Right hindlimb (tissue), 1 donor: ENCODE measurements at places on chromosomes 16 and 17.

GRCh38 chr17:55320594-55321426 is 56.0 kb downstream of the HLF start:
- no peak for DNase-seq

GRCh38 chr16:72179204-72179970 is 7.4 kb upstream of the PMFBP1 start:
- DNase-seq: peak; percentile 37

DNA sequence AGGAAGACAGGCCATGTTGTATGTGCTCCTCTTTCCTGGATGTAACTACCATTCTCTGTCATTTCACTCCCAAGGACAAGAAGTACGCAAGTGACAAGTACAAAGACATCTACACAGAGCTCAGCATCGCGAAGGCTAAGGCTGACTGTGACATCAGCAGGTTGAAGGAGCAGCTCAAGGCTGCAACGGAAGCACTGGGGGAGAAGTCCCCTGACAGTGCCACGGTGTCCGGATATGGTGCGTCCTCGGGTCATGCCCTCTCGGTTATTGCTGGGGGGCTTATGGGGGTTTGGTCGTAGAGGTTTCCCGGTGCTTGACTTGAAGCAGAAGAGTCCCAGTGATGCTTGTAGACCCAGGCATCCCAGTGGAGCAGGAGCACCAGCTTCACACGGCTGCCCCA is 29.0 kb downstream of the PLD6 start:
- no peak for DNase-seq

DNA sequence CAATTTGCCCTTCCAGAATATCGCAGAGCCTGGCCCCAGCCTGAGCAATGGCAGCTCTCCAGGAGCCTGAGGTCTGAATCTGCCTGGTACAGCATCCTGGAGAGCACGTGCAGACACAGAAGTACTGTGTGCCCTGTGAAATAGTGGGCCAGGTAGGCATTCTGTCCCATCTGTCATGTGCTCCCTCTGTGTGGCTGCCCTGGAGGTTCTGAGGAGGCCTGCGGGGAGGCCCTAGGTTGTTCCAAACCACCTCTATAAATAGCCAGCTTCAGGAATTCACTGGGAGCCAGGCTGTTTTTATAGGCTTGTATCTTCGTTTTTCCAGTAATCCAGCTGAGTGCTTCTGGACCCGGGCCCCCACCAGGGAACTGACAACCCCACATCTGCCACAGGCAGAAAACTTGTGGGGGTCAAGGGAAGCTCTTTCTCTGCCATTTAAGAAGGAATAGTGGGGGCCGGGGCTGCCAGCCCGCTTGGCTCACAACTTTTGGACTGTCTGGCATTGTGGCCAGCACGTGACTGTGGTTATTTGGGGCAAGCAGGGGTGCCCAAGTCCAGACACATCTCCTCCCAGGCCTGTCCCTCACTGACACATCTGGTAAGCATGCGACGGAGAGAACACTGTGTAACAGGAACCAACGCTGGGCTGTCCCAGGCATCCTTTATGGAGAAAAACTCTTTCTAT is 356.3 kb upstream of the TNRC6C start:
- peak; percentile 75 for DNase-seq

DNA sequence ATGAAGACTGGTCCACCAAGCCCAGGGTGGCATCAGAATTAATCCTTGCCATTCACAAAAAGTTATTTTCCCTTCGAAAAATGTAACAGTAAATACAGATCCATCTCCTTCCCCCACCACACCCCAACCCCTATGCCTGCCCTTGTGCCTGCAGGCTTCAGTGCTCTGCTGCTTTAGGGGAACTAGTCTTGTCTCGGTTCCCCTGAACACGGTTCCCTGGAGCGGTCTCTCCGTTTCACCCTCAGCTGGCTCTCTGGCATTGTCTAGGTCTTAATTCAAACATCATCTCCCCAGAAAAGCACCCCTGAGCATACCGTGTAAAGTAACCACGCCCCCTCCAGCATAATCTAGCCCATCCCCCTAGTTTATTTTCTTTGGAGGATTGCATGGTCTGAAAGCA is 25.8 kb downstream of the EMP2 start:
- DNase-seq: no peak

DNA sequence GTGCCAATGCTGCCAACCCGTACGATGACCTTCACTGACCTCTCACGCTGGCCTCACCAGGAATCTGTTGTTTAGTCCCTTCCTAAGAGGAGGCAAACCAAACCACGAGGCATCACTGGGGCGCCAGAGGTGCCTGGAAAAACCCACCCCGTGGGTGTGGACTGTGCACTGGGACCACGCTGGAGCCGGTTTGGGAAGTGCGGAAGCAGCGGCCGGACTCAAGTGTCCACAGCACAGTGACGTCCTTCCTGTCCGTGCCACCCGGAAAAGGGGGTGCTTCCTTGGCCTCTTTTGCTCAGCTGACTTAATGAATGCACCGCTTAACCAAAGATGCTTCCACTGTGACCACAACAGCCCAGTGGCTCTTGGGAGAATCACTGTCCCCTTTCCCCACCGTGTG is 9.0 kb upstream of the KIF19 start:
- no peak for DNase-seq

GRCh38 chr17:44078412-44078811 is 7.9 kb downstream of the G6PC3 start:
- DNase-seq: peak; percentile 23

GRCh38 chr17:75996665-75997590 is 3.7 kb upstream of the CDK3 start:
- DNase-seq: peak; percentile 51

DNA sequence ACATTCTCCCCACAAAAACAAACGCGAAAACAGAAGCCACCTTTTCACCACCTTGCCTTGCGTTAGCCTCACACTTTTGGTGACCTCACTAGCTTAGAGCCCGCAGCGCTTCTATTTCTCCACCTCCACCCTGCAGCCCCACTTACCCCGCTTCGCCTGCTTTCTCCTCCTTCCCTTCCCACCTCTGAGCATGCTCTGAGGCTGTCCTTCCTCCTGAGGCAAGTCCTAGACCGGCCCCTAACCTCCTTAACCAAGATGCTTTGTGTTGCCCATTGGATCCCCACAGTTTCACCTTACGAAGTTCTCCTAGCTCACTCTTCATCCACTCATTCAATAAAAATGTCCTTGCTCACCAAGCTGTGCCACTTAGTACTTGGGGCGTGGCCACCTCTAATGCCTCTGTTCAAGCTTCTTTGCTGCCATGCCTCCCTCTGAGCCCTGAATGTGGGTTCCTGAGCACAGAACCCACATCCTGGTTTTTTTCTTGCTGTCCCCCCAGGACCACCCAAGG is 1.3 kb downstream of the GNGT2 start:
- DNase-seq: no peak

DNA sequence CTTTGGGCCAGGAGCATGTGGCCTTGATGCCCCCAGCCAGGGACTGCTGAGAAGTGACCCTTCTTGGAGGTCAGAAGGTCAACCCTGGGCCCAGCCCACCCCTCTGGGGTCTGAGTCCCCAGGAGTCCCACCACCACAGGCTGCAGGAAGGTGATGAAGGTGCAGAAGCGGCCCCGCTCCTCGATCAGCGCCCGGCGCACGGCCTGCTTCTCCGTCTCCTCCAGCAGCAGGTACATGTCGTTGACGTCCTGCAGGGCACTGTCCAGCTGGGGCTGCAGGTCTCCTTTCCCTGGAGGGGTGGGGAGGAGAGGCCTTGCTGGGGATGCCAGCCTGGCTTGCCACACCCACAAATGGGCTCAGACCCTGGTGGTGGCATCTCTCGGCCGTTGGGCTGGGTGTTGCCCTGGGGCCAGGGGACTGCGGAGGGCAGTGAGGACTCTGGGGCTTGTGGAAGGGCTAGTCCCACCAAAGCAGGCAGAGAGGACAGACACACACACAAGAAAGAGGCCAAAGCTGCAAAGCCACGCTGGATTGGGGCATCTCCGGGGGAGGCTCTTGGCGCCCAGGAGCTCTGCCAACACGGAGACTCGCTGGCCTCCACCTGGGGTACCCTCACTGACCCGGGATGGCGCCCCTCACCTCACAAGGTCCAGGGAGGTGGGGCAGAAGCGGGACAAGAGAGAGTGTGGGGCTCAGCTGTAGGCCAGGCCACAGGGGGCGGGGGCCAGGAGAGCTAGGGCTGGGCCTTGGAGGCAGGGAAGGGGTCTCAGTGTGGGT is 7.5 kb downstream of the MTSS2 start:
- peak; percentile 20 for DNase-seq

DNA sequence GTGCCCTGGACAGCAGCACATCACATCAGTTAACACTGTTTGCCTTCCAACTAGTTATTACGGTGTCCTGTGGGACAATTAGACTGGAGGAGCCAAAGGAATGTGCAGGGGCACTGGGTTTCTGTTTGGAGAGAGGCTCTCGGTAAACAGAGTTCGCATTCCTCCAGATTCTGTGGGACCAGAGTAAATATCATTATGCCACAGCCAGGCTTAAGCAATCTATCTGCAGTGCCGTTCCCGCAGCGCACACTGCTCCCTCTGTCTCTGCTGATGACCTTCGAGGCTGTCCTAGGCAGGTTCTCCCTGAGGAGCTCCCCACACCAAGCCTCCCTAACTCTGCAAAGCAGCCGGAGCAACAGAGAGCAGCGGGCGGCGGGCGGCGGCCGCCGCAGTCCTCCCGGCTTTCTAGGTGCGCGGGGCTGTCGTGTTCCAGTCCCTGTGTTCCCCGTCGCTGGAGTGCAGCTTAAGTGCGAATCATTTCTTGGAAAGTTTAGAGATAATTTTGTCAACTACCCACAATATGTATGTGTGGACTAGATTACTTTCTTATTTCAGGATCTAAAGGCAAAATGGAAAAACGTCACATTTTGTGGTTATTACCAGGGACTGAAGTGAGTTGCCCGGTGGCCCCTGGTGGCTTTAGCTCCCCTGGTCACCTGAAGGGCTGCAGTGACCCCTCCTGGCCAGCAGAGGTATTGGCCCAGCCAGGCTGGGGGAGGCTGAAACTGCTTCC is 43.3 kb downstream of the PGS1 start:
- DNase-seq: peak; percentile 78

GRCh38 chr16:76511203-76511602 is 234.0 kb downstream of the CNTNAP4 start:
- DNase-seq: no peak

GRCh38 chr16:11384956-11385586 is 39.8 kb downstream of the RMI2 start:
- DNase-seq: no peak

GRCh38 chr16:26645614-26646013 is 421.1 kb upstream of the C16orf82 start:
- DNase-seq: no peak

GRCh38 chr16:50198802-50199403 is 45.8 kb downstream of the TENT4B start:
- DNase-seq: no peak

DNA sequence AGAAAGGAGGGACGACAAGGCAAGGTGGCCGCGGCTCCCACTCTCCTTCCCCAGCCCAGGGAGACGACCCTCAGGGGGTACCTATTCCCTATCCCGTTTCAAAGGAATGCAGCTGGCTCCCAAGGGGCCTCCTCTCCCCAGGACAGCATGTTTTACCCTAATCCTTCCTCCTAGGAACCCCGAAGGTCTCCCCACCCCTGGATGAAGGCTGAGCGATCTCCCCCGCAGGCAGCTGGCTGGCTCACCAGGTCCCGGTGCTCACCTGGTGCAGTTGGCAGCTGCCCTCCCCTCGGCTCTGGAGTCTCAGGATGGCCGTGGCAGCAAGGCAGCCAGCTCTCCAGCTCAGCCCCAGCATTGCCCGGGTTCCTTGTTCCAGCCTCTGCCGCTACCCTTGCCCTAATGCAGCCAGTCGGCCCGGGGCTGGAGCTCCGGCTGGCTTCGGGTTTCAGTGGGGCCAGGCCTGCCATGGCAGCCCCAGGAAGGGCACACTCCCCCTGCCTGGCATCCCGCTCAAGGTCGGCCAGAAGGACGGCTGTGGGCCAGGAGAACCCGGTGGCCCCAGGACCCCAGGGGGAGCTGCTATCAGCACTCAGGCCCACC is 4.6 kb downstream of the CLUH start:
- no peak for DNase-seq

DNA sequence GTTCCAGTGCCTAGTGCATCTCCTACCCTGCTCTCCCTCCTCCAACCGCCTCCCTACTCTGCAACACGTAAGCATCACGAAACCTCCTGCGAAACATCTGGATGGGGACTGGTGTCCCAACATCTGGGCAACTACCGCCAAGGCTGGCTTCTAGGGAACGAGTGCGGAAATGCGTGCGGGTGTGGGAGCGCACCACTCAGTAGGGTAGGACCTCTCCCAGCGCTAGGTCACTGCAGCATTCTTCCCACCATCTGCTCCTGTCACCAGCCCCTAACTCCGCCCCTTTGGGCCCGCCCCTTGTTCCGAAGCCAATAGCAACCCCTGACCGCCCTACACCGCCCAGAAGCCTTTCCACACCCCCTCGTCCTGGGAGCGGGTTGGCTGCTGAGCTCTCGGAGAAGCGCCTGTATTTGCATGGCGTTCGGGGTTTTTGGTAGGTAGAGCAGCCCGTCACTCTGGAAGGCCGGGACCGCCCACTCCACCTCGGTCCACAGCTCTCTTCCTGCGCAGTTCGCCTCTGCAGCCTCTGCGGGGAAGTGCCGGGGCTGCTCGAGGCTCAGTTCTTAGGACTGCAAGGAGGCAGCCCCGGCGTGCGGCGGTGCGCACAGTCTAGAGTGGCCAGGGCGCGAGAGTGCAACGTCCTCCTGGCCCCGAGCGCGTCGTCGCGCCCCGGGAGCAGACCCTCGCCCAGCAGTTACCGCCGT is at the start of gene HS3ST3B1:
TSS of gene HS3ST3B1 (plus strand) at position 507 of the 704 bp plus-strand sequence. CDS start 438 bp downstream, outside the sequence.
- DNase-seq: peak; percentile 100

DNA sequence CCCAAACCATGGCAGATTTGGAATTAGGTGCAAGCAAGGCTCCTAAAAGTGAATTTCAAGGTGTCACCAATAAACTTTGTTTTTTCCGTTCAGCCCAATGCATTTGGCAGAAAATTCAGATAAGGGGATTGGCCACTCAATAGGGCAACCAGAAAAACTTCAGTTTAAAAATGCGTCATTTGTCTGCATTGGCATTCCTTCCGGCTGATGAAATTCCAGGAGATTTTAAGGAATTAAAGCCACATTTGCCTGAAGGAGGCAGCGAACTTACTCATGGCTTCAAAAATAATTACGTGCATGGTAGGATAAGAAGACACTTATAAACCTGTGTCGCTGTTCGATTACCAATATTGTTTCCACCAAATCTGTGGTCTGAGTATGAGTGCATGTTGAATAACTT is 151.9 kb downstream of the SALL1 start:
- DNase-seq: no peak
